Activated naive CD8-positive, alpha-beta T cell treated with anti-CD3 and anti-CD28 coated beads, Interleukin-2, amount 10 ng/mL, durations not matched to agents 7 days and 5 days (primary cell): ENCODE measurements at places on chromosomes 4 and X. TPM values are rescaled to one million over a fixed set of nuclear protein-coding genes. Genes with fewer than 3 reads are reported as not detected.
A peak's percentile ranks its signal among the peaks of the same experiment; 100 is the strongest.

Gene CORIN
- 0.37 TPM for total RNA-seq

- DNase-seq = no peak
- no peaks in the 10 kb centered on the region for H3K27me3 ChIP-seq
- no peak overlapping the region for H3K4me3 ChIP-seq
- no peak overlapping the region for H3K27ac ChIP-seq
Observed at GRCh38 chr4:186676531-186677161, 47.0 kb downstream of the FAT1 start.

GRCh38 chr4:177339477-177340374 lies 30.1 kb downstream of the NEIL3 start:
- H3K4me1 ChIP-seq = peaks cover 10% of the 10 kb centered on the region
- no peak overlapping the region for H3K27ac ChIP-seq
- H3K27me3 ChIP-seq = no peaks in the 10 kb centered on the region

- DNase-seq = no peak
- H3K4me1 ChIP-seq = peaks cover 5% of the 10 kb centered on the region
- no peak overlapping the region for H3K4me3 ChIP-seq
- H3K36me3 ChIP-seq = no peaks in the 10 kb centered on the region
- peaks cover 3% of the 10 kb centered on the region for H3K27me3 ChIP-seq
Observed at GRCh38 chr4:11009281-11009680, 324.7 kb upstream of the CLNK start.

DNA sequence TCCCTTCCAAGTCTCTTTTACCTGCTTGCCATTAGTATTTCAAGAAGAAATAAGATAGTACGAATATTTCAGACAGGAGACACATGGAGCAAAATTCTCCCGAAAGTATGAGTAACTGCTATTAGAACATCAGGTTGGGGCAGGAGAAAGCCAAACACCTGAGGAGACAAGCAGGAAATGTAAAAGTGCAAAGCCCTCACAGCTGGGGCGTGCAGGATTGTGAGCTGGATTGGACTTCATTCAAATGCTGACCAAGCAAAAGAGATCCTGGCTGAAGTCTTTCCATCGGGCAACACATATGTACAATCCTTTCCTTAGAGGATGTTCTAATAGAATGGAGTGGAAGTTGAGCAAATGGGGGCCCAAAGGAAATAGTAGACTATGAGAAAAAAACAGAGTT lies 76.8 kb downstream of the DTHD1 start:
- no peak for DNase-seq
- no peak overlapping the region for H3K27ac ChIP-seq
- peaks cover 2% of the 10 kb centered on the region for H3K36me3 ChIP-seq
- H3K4me1 ChIP-seq = no peaks in the 10 kb centered on the region

- H3K36me3 ChIP-seq = peaks cover 33% of the 10 kb centered on the region
- H3K27me3 ChIP-seq = no peaks in the 10 kb centered on the region
- DNase-seq = no peak
- H3K4me3 ChIP-seq = no peak overlapping the region
- H3K27ac ChIP-seq = no peak overlapping the region
Observed at GRCh38 chr4:88398381-88398780, 19.7 kb downstream of the HERC6 start.

DNA sequence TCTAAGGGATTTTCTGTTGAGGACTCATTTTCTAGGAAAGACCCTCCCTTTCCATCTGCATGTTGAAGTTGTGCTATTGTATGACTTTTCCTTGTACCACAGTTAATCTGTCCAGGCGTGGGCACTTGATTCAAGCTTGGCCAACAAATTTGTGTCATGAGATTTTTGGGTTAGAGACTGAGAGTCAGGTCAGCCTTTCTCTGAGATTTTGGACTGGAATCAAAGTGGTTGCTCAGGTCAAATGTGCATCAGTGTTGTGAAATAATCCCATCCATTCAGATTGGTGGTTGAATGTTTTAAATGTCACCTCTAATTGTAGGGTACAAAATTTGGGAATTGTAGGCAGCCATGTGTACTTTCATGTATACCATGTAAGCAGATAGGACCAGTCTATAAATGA lies 545.2 kb upstream of the IGFBP7 start:
- DNase-seq = no peak
- H3K4me3 ChIP-seq = no peak overlapping the region
- H3K36me3 ChIP-seq = no peaks in the 10 kb centered on the region
- H3K4me1 ChIP-seq = no peaks in the 10 kb centered on the region
- no peak overlapping the region for H3K27ac ChIP-seq

GRCh38 chr4:82284475-82284857 lies 89.3 kb downstream of the HNRNPD start:
- peaks cover 11% of the 10 kb centered on the region for H3K4me1 ChIP-seq
- H3K4me3 ChIP-seq = peak overlapping the region; percentile 82
- DNase-seq = no peak
- H3K27me3 ChIP-seq = peaks cover 20% of the 10 kb centered on the region
- peak overlapping the region; percentile 6 for H3K27ac ChIP-seq
